ENCODE measurements at places on chromosomes 1 and 21. TPM values are rescaled to one million over a fixed set of nuclear protein-coding genes. Genes with fewer than 3 reads are reported as not detected.

OR1C1 gene
- not detected for total RNA-seq

BCL2L15 gene
- 0.83 TPM for total RNA-seq

KIAA1614 gene
- total RNA-seq, result 0.38 TPM

FCRL1 gene
- 111 TPM for total RNA-seq

MAB21L3 gene
- total RNA-seq, result not detected

PCBP3 gene
- total RNA-seq, result not detected

DNA sequence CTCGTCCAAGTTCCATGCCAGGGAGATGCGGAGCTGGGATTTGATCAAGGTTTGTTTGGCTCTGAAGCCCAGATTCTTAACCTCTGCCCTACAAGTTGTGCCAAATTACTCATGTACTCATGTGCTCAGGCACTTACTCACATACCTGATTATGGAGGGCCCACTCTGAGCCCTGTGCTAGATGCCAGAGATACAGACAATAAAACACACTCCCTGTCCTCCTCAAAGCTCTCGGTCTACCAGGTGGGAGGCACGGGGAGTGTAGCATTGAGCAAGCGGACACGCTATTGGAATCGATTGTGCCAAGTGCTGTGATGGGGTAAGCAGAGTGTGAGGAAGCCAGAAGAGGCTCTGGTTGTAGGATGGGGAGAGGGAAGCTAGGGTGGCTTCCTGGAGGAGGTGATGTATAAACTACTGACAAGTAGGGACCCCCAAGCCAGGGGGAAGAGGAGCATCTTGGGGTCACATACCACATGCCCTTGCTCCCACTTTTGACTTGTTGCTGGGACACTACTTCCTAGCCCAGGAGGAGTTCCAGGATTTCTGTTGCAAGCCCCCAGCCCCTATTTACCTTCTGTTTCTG, 49.8 kb upstream of the IFNLR1 start:
- no peak for DNase-seq

GRCh38 chr1:14996133-14997050, 157.2 kb upstream of the TMEM51 start:
- no peak for DNase-seq

GRCh38 chr1:61119085-61119484, 36.7 kb downstream of the NFIA start:
- no peak for DNase-seq

GRCh38 chr1:165852871-165853270, 25.5 kb downstream of the UCK2 start:
- DNase-seq, result no peak

- DNase-seq, result no peak
These were observed 55.4 kb upstream of the SCYL3 start for GRCh38 chr1:169949139-169949538.

- DNase-seq, result no peak
These were observed 51.2 kb downstream of the TENT5C start for GRCh38 chr1:117657031-117657430.

- no peak for DNase-seq
These were observed 33.0 kb downstream of the APP start for GRCh38 chr21:26137379-26138060.

- no peak for DNase-seq
These were observed 38.7 kb downstream of the ELF3 start for GRCh38 chr1:202049129-202049528.

GRCh38 chr1:37533317-37534093, 18.9 kb upstream of the MEAF6 start:
- no peak for DNase-seq

- no peak for DNase-seq
These were observed 3.5 kb upstream of the TIAM1 start for GRCh38 chr21:31347435-31348032.

GRCh38 chr1:97827887-97828286, 92.9 kb downstream of the DPYD start:
- no peak for DNase-seq

DNA sequence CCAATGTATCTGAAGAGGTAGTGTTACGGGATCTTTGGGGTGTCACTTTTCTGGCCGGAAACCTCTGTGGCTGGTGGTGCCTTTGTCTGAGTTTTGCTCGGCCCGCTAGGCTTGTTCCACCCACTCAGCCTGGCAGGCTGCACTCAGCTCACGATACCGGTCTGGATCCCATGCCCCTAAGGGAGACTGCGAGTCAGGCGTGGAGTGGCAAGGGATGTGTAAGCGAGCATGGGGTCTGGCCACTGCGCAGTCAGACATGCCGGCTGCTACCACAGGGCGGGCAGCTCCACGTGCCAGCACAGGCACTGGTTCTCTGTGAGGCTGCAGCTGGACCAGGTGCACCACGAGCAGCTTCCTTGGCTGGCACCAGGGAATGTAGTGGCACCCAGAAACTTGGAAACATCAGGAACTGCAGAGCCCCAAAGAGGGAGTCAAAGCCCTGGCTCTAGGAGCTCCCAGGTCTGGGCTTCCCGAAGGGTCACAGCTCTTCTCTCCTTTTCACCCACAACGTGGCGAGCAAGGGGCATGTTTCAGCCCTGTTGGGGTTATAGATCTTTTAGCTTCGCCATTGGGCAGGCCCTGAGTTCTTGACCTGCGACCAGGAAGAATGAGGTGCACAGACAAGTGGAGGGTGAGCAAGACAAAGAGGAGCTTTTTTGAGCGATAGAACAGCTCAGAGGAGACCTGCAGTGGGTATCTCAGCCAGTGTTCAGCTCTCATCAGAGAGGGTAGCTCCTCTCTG, 23.8 kb upstream of the LRRC8C start:
- no peak for DNase-seq

GRCh38 chr1:53633073-53633704, 105.8 kb downstream of the GLIS1 start:
- DNase-seq, result no peak

GRCh38 chr1:65269612-65270011, 39.7 kb upstream of the DNAJC6 start:
- no peak for DNase-seq

GRCh38 chr1:174393885-174394284, 53.9 kb upstream of the GPR52 start:
- DNase-seq, result no peak

DNA sequence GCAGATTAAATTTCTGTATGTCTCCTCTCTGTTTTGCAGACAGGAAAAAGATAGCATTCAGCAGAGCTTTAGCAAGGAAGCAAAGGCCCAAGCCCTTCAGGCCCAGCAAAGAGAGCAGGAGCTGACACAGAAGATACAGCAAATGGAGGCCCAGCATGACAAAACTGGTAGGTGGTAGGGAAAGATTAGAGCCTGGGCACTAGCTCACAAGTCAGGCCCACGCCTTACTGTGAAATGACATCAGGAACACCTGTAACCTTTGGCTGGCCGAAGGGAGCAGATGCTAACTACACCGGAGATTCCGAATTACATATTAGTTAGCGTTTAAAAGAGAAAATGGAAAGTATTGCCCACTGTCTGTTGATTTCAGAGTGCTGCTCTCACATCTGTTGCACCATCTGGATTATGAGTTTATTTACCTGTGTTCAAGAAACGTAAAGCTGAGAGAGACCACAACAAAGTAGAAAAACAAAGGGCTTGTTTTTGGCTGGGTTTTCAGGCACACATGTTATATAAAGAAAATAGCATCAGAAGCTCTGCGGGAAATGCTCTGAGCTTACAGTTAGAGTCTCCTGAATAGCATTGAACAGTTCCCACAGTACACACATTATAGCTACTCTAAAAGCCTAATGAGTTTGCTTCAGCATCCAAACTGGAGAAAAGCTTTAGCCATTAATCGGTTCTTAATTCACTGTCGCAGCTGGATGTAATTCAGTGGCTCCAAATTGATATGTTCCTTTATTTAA, 160.0 kb downstream of the SDCCAG8 start:
- DNase-seq, result no peak

GRCh38 chr21:44980562-44981489, 41.0 kb downstream of the SLX9 start:
- no peak for DNase-seq

DNA sequence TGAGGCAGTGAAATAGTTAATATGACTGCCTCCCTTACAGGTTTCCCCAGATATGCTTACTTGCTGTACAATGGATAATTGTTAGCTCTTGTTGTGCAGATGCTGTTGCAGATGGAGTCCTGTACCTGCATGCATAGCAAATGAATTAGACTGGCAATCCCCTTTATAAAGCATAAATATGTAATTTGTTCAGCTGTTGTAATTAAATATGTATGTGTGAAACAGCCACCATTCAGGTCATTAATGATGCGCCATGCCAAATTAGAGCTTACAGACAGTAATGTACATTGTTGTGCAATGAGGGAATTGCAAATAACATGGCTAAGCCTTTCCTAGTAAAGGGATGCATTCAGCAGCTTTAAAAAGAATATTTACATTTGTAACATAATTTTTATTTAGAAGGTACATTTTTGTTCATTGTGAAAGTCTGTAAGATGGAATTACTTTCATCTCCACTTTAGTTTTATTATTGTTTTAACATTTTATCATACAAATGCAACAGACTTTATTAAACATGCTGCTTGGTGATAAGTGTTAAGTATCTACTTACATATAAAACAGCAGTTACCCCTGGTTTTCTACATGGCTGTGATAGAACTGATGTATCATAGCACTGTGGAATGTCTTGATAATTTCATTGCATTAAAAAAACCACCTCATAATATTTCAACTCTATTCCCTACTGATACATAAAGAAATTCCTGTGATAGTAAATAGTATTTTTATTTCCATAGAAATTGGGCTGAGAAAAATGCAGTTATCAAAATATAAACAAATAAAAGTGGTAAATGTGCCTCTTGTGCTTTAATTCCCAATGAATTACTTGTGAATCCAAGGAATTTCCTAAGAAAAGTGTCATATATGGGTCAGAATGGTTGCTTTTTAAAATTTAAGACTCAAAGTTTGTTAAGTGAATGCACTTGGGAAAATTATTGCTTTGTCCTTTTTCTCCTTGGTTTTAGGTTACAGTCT, 99.0 kb downstream of the NFIA start:
- no peak for DNase-seq

GRCh38 chr1:43284065-43284464, 1.3 kb downstream of the C1orf210 start:
- no peak for DNase-seq

- no peak for DNase-seq
These were observed 130.6 kb downstream of the URB2 start for GRCh38 chr1:229756666-229757065.

DNA sequence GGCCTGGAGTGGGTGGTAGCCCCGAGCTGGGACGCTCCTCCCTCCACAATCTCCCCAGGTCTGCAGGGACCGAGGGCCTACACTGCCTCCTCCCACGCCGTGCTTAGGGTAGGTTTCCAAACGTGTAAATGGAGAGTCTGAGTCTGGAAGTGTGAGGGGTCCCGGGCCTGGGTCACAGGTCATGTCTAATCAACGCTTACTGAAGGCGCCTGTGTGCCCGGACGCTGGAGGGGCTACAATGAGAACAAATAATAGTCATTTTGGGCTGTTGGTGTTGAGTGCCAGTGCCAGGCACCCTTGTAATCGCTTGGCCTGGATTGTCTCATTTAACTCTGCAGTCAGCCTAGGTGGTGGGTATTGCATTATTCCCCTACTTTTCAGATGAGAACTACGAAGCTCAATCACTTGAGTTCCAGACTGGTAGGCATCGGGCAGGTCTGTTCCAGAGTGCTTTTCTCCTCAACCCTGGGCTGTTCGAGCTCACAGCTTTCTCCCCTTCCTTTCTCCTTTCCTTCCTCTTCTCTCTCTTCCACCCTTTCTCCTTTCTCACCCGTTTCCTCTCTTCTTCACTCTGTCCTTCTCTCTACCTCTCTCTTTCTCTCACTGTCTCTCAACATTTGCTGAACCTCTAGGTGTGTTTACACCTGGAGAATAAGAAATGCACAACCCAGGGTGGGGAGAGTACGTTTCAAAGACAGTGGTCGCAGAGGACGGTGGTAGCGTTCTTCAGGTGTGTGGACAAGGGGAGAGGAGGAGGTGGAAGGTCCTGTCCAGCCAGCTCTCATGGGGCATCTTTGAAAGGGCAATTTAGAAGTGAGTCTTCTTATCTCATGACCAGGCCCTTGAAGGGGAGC, 883 bp downstream of the SLC66A1 start:
- DNase-seq, result no peak

DNA sequence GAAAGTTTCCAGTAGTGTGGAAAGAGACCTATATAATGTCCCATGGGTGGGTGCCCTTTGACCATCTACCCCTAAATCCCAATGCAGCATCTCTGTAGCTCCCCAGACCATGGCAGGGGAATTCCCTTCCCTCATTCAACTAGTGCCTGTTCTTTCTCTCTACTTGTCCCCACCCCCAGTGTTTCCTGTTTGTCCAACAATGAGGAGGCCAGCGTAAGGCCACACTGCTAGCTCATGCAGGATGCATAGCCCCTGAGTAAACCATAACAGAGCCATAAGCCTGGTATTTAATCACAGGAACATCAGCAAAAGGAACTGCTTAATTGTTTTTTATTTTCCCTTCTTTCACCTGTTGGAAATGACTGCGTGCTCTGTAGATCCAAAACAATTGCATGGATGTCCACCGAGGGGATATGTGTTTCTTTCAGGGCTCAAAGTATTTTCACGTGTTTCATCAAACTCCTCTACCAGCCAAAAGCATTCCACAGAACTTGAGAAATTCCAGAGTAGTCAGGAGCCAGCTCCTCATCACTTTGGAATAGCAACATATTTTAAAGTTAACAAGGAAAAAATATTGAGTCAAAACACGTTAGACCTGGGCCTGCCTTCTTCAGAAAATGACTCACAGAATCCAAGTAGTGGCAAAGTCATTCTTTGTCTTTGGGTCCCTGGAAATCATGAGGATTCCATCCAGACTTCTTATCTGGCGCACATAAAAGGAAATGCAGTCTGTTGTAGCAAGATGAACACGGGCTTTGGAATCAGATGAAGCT, 162.5 kb upstream of the SGIP1 start:
- DNase-seq, result no peak

- DNase-seq, result no peak
These were observed 19.7 kb upstream of the CHIA start for GRCh38 chr1:111270771-111271463.

DNA sequence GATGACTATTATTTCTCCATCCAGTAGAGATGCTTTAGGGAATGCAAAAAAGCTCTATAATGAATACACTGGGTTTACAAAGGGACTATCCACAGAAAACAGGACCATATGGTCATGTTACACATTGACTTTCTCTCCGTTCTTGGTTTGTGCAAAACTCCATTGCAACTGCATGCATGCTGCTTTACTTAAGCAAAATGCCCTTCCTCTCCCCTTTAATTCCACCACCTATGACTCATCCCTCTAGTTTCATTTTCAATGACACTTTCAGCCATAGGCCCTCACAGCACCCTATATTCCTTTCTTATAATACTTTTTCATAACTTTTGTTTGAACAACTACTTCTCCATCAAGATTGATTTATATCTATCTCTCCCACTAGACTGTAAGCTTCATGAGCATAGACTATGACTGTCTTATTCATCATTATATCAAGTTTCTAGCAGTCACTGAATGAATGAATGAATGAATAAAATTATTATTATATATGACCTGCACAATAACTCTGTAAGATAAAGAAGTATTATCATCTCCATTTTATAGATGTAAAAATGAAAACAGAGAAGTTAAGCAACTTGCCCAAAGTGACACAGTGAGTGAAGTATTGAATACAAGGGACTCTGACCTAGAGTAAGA, 248.9 kb downstream of the PLPP3 start:
- DNase-seq, result no peak

All from activated B cell treated with CpG ODN at 0.5 μM for 24 hours (primary cell).